ENCODE measurements at places on chromosomes 4 and X. TPM values are rescaled to one million over a fixed set of nuclear protein-coding genes. Genes with fewer than 3 reads are reported as not detected.

GRCh38 chrX:68428431-68428830, 4.9 kb downstream of the OPHN1 start:
- no peak overlapping the region for H3K4me3 ChIP-seq
- H3K27ac ChIP-seq, result no peak overlapping the region
- H3K27me3 ChIP-seq, result peaks cover 19% of the 10 kb centered on the region
- H3K4me1 ChIP-seq, result no peaks in the 10 kb centered on the region

DNA sequence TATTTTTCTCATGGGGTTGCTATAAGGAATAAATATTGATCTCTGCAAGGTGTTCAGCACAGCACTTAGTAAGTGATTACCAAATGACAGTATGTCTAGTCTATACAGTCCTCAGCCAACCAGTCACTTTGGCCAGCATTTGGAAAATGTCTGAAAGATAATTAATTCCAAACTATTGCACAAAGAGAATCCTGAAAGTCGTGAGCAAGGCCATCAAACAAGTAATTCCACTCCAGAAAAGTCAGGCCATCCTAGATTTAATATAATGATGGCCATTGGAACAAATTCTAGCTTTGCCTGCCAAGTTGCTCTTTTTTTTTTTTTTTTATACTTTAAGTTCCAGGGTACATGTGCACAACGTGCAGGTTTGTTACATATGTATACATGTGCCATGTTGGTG, 96.6 kb downstream of the SHROOM3 start:
- H3K4me3 ChIP-seq, result no peak overlapping the region
- H3K27me3 ChIP-seq, result peaks cover 6% of the 10 kb centered on the region
- H3K27ac ChIP-seq, result no peak overlapping the region

- H3K27me3 ChIP-seq, result peaks cover 49% of the 10 kb centered on the region
- no peaks in the 10 kb centered on the region for H3K4me1 ChIP-seq
- H3K27ac ChIP-seq, result no peak overlapping the region
- no peak for ATAC-seq
- no peaks in the 10 kb centered on the region for H3K36me3 ChIP-seq
These were observed 3.9 kb downstream of the HMX1 start for GRCh38 chr4:8867624-8868320.

GRCh38 chrX:5084279-5084678, 1144.4 kb downstream of the NLGN4X start:
- no peaks in the 10 kb centered on the region for H3K36me3 ChIP-seq
- ATAC-seq, result no peak
- H3K27me3 ChIP-seq, result no peaks in the 10 kb centered on the region
- H3K27ac ChIP-seq, result no peak overlapping the region
- H3K4me3 ChIP-seq, result no peak overlapping the region

DNA sequence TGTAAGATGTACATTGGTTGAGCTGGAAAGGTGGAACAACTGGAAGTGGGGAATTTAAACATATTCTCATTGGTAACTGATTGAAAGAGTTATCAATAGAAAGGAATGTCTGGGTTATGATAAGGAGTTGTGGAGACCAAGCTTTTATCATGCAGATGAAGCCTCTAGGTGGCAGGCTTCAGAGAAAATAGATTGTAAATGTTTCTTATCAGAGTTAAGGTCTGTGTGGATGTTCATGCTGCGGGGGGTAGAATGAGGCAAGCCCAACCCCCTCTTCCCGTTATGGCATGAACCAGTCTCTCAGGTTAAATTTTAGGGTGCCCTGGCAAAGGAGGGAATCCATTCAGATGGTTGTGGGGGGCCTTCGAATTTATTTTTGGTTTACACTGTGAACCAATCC, 16.0 kb downstream of the ARSD start:
- no peaks in the 10 kb centered on the region for H3K4me1 ChIP-seq
- no peak overlapping the region for H3K4me3 ChIP-seq
- H3K27ac ChIP-seq, result no peak overlapping the region
- H3K27me3 ChIP-seq, result no peaks in the 10 kb centered on the region
- no peak for ATAC-seq

RTL5 gene
- total RNA-seq, result 1.0 TPM

MSN gene
- 440 TPM for total RNA-seq

FOXP3 gene
- total RNA-seq, result 109 TPM

All from activated T-helper 17 cell treated with anti-CD3 and anti-CD28 coated beads, Interleukin-2, amount 50 U/mL, for 72 hours (primary cell).